H4 (cell line): ENCODE measurements at places on chromosomes 12 and 14.
A peak's percentile ranks its signal among the peaks of the same experiment; 100 is the strongest.

DNA sequence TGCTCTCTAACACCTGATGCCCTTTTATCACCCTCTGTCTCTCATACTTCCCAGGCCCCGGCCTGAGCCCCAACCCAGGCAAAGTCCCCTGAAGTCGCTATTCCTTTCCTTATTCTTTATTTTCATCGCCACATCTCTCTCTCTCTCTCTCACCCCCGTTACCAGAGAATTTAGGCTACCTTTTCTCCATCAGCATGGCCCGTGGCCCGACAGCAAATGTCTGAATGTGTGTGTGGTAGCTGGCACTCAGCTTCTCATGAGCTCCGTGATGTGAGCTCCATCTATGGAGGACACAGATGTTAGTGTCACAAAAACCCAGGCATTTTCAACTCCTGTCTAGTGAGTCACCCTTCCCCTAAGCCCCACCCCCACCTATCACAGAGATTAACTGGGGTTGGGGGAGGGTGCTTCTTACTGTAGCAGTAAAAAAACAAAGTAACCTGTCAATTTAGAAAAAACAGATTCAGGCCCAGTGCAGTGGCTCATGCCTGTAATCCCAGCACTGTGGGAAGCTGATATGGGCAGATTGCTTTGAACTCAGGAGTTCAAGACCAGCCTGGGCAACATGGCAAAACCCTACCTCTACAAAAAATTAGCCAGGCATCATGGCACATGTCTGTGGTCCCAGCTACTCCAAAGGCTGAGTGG is 53.8 kb downstream of the VCPKMT start:
- DNase-seq = peak; percentile 83

- peak; percentile 7 for DNase-seq
These were observed 276.2 kb downstream of the SSPN start for GRCh38 chr12:26471560-26471959.

DNA sequence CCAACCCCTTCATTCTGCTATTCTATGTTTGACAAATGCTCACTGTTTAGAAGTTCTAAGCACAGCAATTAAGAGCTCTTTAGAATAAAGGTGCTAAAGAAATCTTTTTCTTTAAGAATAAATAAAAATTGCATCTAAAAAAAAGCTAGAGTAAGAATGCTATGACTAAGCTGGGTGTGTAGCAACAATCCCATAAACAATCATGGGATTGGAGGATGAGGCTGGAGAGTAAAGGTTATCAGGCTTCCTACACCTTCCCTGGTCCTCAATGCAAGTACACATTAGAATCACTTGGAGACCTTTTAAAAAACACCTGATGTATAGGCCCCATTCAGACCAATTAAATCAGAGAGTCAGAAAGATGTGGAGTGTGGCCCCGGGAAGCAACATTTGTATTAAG is 88.3 kb downstream of the CIT start:
- DNase-seq = no peak

GRCh38 chr14:80545935-80546854 is 334.9 kb upstream of the DIO2 start:
- DNase-seq = no peak

GRCh38 chr12:54301428-54302048 is 723 bp upstream of the NFE2 start:
- DNase-seq = no peak

DNA sequence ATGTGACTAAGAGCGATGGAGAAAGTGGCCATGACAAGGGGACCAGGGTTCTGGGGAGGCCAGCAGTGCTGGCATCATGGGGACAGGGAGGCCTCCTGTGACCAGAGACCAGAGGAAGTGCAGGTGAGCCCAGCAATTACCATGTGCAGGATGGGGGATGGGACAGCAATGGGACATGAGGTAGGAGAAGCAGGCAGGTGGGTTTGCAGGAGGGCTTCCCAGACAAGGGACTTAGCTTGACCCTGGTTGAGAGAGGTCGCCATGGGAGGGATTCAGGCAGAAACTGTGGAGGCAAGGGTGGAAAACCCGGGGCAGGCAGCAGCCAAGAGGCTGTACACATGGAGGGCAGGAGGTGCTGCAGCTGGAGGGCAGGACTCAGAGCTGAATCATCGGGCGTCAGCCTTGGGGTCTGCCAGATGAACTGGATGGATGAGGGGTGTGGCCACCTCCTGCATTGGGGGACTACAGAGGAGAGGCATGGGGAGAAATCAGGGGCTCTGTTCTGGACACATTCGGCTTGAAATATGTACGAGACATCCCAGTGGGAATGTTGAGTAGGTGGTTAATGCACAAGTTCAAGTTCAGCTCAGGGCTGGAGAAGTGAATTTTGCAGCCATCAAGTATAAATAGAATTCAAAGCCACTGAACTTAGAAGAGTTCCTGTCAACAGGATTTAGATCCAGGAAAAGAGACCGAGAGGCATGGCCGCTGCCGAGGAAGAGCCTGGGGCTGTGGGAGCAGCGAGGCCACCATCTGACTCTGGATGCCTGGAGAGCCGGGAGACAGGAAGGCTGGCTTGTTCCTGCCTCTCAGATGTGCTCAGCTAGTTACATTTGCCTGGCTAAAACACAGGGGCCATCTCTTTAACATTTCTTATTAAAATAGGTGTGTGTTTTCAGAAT is 36.6 kb downstream of the SFSWAP start:
- DNase-seq = no peak

DNA sequence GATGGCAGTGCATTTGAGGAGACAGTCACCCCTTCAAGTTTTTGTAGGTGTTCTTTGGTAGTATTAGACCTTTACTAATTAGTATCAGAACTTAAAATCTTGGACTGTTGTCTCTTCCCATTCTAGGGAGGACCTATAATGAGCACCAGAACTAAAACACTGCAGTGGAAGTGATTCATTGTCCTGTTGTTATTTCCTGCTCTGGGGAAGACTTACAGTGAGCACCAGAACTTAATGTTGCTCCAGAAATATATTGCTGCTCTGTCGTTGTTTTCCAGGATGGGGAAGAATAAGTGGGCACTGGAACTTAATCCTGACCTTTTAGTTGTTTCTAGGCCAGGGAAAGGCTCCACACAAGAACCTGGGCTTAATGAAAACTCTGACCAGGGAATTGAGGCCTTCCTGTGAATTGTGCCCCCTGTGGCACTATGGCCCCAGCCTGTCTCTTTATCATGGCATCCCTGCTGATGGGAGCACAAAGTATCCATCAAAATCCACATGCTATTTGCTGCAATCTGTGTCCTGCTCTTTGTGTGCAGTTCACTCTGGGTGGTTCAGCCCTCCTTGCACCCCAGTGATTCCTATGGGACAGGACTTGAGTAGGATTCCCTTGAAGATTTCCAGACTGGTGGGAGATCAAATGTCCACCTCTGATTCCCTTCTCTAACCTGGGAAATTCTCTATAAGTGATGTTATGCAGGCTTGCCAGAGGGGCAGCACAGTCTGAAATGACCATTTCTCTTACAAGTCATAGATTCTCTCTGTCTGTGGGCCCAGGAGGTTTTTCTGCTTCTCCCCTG is 175.8 kb downstream of the PAWR start:
- DNase-seq = no peak

DNA sequence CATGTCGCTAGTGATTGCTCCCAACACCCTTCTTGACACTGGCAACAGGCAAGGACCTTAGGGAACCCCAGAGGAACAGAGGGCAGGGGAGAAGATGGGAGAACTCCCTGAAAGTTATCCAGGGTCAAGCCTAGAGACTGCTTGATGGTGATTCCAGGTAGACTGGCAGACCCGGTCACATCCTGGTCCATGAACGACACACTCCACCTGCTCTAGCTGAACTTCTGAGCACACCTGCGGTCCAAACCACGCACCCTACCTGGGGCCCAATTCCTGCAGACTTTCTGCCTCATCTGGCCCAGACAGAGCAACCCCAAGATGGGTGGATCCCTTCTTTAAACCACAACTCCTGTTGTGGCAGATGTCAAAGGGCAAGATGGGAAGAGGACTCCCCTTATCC is 34.2 kb downstream of the NCKAP5L start:
- no peak for DNase-seq

- no peak for DNase-seq
These were observed 187.0 kb downstream of the DACT1 start for GRCh38 chr14:58824796-58825195.

- peak; percentile 29 for DNase-seq
These were observed 282 bp upstream of the IGFBP6 start for GRCh38 chr12:53097207-53097563.

- no peak for DNase-seq
These were observed 305.4 kb upstream of the SEL1L start for GRCh38 chr14:81839056-81839455.
